ENCODE measurements at places on chromosomes 5 and 9.

DNA sequence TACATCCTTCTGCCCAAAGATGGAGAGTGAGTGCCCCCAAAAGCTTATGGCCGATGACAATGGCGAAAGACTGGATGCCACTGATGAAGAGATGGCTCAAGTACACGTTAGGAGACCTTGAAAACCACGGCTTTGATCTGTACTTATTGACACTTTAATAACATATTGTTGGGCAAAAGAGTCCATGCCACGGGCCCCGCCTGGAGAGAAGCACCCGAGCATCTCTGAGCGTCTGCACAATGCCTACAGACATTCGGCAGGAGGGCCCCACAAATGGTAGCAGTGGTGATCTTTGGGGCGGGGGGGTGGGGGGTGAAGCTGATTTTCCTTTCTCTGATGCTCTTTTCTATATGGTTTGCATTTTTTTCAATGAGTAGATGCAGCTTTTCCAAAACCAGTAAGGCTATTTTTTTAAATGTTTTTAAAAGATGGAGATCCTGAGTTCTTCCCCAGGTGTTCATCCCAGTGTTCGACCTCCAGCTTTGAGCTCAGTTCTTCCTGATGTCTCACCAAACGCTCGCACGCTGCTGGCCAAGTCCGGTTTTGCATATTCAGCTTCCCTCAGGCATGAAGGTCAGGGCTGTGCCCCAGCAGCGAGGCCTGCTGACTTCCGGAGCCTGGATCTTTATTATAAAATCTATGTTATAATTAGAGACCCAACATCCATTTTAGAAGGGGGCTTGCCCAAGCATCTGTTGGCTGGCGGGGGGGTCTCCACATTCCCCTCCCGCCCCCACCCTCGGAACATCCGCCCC lies 34.3 kb upstream of the BARHL1 start:
- DNase-seq: no peak

DNA sequence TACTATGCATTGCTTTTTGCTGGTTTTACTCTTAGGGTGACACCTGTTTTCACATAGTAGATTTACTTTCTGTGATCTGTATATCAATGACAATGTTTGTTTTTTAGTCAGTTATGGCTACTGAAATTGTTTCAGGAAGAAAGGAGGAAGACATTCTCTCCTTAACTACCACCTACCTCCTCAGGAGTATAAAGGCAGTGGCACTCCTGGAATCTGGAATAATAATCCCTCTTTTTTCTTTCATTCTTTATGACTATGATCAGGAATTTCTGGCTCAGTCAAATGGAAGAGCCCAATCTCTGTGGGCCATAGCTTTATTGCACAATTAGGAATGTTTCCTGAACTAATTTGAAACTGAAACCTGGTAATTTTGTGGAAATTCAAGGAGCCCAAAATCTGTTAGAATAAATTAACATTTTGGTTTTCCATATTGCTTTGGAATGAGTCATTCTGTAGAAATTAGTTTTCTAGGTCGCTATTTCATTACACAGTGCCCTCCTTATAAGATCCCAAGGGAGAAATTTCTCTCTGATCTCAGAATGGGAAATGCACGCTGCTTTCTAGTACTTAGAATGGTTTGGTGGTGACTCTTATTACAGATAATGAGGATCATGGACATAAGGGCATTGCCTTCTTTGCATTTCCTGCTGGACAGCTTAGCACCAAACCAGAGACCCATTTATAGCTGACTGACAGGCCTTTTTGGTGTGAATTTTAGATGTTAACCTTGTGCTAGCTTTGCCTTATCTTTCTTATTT lies 95.3 kb upstream of the VLDLR start:
- DNase-seq: no peak

DNA sequence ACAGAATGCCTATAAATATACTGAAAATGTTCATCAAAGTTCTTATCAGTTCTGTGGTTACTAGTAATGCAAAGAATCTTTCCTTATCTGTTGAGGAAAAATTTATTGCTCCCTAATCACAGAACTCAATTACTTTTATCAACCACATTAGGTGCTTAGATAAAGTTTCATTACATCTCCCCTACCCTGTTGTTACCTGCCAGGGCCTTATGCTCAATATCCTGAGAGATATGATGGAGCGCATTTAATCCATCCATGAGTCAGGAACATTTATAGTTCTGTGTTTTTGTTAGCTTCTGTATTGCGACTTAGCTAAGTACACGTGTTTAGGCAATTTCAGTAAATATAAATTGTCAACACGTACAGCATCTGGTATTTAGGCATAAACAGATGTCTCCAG lies 164.3 kb upstream of the ST8SIA4 start:
- no peak for DNase-seq

GRCh38 chr5:9928326-9928725 lies 298.2 kb upstream of the TAS2R1 start:
- DNase-seq: no peak

- no peak for DNase-seq
These were observed 6.1 kb upstream of the PRR16 start for GRCh38 chr5:120457839-120458507.

GRCh38 chr5:77971776-77972468 lies 195.8 kb upstream of the TBCA start:
- no peak for DNase-seq

GRCh38 chr5:137833463-137833862 lies 34.2 kb upstream of the MYOT start:
- DNase-seq: no peak

- DNase-seq: no peak
These were observed 21.4 kb downstream of the PJA2 start for GRCh38 chr5:109388407-109388806.

- DNase-seq: no peak
These were observed 57.1 kb upstream of the CER1 start for GRCh38 chr9:14779566-14780022.

DNA sequence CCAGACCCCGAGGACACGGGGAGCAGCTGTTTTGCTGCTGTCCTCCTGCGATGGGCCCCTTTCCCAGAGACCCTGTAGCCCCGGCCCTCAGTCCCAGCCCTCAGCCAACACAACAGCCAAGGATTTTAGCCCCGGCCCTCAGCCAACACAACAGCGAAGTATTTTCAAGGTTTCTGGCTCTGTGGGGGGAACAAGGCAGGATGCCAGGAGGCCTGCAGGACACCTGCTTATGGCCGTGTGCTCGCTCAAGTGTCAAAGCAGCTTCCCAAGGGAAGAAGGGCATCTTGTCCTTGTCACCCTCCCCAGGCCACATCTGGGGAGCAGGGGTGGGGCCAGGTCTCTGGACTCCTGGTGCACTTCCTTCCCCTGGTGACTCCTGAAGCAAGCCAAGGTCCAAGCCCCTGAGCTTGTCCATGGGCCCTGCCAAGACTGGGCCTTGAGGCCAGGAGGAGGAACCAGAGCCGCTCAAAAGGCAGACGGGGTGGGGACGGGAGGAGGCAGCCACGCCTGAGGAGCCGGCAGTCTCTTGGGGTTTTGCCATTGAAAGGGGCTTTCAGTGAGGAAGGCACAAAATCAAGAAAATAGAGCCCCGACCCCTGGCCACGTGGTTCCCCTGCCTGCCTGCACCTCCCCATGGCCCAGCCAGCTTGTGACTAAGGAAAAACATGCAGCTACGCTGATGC lies 10.8 kb downstream of the KCNT1 start:
- DNase-seq: no peak

- no peak for DNase-seq
These were observed 25.6 kb downstream of the TMEFF1 start for GRCh38 chr9:100498592-100498991.

GRCh38 chr9:84600739-84601138 lies 68.8 kb upstream of the NTRK2 start:
- no peak for DNase-seq

DNA sequence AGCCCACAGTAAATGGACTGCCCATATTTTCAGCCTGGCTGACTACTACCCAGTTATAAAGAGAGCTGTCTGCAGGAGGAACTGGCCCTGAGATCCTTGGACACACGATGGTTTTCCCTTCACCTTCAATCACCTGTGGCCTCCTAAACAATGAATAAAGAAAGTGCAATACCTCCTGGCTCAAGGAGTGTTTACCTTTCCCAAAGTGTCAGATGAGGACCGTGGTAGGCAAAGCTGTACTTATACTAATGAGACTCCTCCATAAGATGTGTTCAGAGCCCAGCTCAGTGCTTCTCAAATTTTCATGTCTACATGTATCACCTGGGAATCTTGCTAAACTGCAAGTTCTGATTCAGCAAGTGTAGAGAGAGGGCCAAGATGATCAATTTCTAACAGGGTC lies 284.5 kb upstream of the VLDLR start:
- no peak for DNase-seq

GRCh38 chr5:59790376-59790775 lies 103.2 kb downstream of the PDE4D start:
- DNase-seq: no peak

- no peak for DNase-seq
These were observed 108.6 kb downstream of the TRIO start for GRCh38 chr5:14251733-14252132.

DNA sequence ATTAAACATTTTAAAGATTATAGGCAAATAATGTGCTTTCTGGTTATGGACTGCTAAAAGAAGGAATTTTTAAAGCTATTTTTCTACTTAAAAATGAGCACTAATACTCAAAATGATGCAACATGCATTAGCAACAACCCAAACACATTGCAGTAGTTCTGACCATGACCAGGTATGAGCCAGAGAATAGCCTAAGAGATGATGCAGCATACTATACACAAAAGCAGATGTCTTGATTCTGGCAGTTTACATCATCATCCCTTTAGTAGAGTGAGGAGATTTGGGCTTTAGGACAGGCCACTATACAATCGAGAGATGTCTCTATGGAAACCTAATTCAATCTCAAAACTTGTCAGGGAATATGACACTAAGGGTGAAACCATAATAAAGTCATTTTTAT lies 307.1 kb downstream of the PRR16 start:
- no peak for DNase-seq

- DNase-seq: no peak
These were observed 81.1 kb upstream of the GNA14 start for GRCh38 chr9:77729177-77729576.

GRCh38 chr9:117092582-117092981 lies 322.3 kb downstream of the ASTN2 start:
- DNase-seq: no peak

- DNase-seq: no peak
These were observed 39.3 kb upstream of the TNC start for GRCh38 chr9:115157245-115157674.

DNA sequence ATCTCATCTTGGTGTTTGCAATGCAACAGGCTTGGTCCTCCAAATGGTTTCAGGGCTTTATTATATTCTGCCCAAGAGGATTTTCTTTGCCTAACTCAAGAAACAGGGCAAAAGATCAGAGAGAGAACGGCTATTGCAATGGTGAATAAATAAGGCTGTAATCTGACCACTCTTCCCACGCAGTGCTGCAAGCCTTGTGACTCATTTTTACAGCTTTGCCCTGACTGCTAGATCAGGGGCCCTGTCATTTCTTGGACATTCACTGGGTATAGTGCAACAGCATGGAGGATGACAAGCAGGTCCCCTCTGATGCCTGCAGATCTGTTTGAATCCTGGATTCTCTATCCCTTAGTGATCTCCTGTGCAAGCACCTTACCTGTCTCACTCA lies 459.1 kb downstream of the EBF1 start:
- DNase-seq: no peak

DNA sequence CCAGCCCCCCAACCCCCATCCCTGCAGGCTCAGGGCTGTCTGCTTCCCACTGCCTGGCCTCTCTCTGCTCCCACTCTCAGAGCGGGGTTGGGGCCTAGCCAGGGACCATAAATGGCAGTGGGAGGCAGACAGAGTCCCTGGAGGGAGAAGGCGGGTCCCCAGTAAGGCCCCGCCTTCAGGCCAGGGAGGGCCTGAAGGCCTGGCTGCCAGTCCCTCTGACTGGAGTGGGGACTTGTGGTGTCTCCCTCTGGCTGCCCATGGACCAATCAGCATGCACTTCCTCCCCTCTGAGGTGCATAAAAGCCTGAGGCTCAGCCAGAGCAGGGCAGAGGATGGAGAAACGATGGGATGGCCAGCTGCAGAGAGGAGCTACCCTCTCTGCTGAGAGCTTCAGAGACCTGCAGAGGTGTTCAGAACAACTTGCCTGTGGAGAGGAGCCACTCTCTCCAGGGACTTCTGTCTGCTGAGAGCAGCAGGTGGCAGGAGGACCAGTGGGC lies 2.7 kb upstream of the BTNL9 start:
- no peak for DNase-seq

DNA sequence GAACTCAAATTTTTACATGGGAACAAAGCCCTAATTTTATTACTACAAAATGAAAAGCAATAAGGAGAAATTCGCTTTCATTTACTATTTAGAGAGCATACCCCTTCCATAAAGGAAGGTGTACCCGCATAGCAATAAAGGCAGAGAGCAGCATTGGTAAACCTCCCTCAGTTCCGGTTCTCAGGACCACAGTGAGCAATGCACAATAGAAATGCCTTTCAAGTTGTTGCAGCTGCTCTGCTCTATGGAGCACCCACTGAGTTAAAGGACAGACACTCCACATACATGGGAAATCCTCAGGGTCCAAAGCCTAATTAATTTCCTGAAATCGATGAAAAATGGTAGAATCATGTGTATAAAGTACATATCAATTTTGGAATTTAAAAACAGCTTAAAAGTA lies 89.9 kb upstream of the MPDZ start:
- DNase-seq: no peak

DNA sequence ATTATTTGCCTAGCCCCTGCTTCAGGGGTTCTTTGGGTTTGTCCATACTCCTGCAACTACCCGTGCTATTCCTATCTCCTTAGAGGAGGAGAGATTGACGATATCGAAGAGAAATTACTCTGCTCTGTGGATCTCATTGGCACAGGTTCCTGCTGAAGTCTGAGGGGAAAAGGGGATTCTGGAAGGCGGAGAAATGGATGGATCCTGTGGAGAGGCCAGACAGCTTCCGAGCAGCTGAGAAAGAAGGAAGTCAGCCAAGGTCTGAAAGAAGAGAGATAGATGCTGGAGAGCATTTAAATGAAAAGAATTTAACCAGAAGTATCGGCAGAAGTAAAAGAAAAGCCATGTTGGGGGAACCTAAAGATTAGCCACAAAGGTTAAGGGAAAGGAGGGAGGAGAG lies 40.4 kb upstream of the SPATA31C2 start:
- no peak for DNase-seq

DNA sequence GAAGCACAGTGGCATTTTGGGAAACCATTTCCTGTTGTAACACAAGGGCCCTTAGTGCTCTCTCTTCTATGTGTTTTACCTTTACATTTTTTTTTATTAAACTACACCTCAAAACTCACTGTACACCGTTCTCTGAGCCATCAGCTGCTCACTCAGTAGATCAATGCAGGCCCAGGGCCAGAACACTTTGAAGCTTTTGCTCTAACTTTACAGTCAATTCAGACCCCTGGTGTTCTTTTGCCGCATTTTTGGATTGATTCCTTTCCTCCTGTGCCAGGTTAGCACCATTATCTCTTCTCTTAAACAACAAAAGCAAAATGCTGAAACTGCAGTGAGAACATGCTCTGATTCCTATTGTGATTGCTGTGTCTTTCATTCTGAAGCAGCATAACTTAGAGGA lies 269.8 kb upstream of the RGMB start:
- DNase-seq: no peak

GRCh38 chr9:81669866-81670265 lies 19.5 kb downstream of the TLE1 start:
- no peak for DNase-seq
